ENCODE measurements at places on chromosomes 6 and 20. TPM values are rescaled to one million over a fixed set of nuclear protein-coding genes. Genes with fewer than 3 reads are reported as not detected.

DNA sequence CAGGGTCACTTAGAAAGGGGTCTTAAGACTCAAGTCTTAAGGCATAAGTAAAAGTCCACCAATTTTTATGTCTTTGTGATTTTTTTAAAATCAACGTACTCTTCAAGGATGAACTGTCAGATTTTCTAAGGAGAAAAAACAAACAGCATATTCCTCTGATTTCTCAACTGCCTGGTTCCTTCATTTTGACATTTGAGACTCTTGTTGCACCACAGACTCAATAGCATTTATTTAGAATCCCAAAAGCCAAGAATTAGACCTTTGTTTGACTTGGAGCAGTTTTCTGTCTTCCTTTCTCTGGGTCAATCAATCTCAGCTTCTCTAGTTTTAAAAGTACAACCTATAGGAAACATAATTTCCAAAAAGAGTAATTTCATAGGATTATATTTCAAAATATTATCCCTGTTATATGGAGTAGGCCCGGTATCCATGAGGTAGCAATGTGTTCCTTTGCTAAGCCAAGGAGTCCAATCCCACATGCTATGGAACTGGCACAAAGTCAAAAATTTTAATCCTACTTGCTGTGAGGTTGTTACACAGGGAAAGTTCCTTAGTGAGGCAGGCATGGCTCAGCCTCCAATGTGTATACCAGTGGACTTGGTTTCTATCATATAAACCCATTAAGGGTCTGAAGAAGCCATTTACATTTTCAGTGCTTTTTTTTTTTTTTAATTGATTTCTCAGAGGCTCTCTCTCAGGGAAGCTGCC lies 405.7 kb downstream of the KIF16B start:
- no peak for DNase-seq

DNA sequence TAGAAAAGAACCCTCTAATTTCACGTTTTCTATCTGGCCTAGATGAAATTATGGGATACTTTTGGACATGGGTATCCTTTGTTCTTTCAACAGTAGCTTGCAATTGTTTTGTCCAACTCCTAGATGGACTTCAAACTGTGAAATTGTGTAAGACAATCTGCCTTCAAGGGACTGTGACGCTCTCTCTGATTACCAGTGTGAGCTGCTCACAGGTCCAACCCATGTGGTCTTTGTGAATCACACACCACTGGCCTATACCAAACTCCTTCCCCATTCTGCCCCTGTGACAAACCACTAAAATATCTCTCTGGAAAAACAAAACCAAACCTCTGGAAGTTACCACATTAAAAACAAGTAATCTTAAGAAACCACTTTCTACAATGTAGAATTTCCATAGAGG lies 59.5 kb downstream of the NINL start:
- peak; percentile 83 for DNase-seq

DNA sequence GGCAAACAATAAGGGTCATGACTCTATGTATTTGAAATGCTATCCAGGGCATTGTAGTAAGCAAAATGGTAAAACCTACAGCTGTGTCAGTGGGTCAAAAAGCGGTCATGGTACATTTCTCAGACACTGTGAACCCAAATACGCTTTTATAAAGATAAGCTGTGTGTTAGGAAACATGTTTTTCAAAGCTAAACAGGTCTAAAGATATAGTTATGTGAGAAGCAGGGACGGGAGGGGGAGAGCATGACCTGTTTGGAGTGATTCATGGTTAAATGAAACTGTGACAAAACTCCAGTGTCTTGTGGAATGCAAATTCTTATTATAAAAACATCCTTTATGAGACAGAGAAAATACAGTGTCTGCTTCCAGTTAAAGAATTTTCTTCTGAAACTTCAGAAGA lies 205.4 kb upstream of the BMP2 start:
- peak; percentile 51 for DNase-seq

DNA sequence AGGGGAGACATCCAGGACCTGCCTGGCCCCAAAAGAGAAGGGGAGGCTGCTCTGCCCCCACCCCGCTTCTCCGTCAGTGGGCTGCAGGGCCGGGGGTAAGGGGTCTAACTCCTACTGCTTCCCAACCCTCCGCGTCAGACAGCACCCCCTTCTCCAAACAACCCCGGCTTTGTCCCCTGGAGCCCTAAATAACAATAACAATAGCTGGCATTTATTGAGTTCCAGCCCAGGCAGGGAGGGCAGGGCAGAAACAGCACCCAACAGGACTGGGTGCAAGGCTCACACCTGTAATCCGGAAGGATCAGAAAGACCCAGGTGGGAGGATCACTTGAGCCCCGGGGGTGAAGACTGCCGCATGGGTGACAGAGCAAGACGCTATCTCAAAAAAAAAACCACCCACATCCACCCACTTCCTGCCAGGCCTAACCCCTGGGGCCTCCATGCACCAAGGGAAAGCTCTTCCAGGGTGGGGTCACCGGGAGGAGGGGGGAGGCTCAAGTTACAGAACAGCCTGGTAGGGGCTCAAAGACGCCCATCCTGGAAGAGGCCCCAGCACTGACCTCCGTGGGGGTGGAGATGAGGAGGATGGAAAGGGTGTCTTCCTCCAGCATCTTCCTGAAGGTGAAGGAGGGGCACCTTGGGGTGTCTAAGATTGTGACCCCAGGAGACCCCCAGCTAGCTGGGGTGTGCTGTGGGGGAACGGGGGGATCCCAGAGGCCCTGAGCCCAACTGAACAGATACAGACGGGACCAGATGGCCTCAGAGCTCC lies 1.3 kb upstream of the FNDC11 start:
- DNase-seq, result no peak

- no peak for DNase-seq
These were observed 62.4 kb downstream of the DST start for GRCh38 chr6:56580271-56580670.

- no peak for DNase-seq
These were observed 115.5 kb downstream of the ERMARD start for GRCh38 chr6:169866668-169867521.

- no peak for DNase-seq
These were observed 2.3 kb downstream of the GSTA1 start for GRCh38 chr6:52801188-52801841.

DNA sequence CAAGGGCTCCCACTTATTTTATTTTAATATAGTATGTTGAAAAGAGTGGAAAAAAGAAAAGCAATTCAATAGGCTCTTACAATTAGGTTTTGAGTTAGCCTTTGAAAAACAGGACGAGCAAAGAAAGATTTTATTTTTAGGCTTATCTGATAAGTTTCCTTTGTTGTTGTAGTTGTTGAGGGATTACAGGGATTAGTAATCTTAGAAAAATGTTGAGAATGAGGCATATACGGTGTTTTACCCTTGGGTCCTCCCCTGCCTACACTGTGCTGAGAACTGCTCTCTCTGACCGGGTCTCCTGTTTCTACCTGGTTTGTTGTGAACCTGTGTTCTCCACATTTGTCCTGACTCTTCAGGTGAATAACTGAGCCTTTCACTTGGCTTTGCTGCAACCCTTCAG lies 16.7 kb downstream of the TRAPPC3L start:
- no peak for DNase-seq

- DNase-seq, result peak; percentile 54
These were observed 9.1 kb downstream of the HIVEP2 start for GRCh38 chr6:142935553-142936517.

DNA sequence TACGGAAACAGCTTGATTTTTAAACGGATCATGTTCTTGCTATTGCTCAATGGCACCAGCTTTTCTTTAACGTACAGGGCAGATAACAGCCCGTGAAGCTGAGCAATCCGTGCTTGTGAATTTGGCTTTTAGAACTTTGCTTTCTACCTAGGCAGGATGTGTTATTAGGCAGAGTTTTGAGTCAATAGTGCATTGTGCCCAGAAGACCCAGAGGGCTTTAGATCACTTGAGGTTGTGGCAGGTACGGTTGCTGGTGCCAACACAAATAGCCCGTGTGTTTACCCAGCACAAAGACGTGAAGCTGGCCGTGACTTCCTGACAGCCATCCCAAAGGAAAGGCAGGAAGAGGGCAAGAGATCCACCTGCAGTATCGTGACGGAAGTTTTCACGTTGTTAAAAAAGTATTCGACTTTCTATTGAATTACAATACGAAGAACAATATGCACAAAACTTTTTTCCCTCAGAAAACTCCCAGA lies 117.4 kb upstream of the FRMD1 start:
- peak; percentile 70 for DNase-seq

DNA sequence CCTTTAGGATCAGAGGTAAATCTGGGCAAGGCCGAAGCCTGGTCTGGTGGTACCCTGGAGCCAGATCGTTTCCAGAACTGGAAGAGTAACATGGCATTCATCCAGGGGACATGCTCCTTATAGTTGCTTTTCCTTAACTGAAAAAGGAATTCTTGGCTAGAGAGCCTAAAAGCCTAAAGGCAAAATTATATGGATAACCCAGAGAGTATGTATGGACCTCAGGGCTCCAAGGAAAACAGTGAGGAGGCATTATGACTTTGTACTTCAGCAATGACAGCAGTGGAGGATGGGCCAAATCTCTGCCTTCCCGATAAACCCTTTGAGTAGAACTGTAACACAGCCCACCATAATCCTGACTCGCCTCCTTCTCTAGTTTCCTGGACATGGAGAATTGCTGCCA lies 29.3 kb downstream of the ARHGAP18 start:
- no peak for DNase-seq

GRCh38 chr20:1345030-1345755 lies 16.3 kb upstream of the SDCBP2 start:
- DNase-seq, result no peak

DNA sequence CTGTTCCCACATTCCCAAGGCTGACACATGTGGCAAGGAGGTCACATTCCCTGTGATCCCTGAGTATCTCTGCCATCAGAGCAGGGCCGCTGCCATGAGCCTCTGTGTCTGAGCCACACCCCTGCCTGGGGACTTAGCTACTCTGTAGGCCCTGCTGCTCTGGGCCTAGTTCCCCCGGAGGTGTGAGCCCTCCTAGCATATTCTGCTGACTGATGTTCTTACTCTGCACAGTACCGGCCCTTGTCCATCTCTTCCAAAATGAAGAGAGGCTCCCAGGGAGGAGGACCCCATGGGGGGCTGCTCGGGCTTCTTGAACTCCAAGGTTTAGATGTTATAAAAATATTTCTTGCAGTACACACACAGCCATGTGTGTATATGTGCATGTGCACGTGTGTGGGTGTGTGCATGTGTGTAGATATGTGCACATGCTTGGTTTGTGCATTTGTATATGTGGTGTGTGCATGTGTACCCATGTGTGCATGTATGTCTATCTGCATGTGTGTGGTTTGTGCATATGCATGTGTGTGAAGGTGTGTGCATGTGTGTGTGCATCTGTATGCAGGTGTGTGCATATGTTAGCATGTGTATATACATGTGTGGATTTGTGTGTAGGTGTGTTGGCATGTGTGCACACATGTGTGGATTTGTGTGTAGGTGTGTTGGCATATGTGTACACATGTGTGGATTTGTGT lies 101.2 kb downstream of the ERMARD start:
- DNase-seq, result no peak

Gene ACSS1
- 17.6 TPM for total RNA-seq

Gene C20orf141
- not detected for total RNA-seq

Gene C20orf96
- total RNA-seq, result 3.3 TPM

Gene HM13
- 338 TPM for total RNA-seq

All from Caki2 (cell line).